ENCODE measurements at places on chromosomes 7 and 10. TPM values are rescaled to one million over a fixed set of nuclear protein-coding genes. Genes with fewer than 3 reads are reported as not detected.
A peak's percentile ranks its signal among the peaks of the same experiment; 100 is the strongest.

- no peak for DNase-seq
Observed at GRCh38 chr7:87968021-87968420, 34.0 kb downstream of the ADAM22 start.

Gene GJC3
- total RNA-seq = 0.20 TPM

GRCh38 chr7:26192485-26193087 lies 8.0 kb downstream of the HNRNPA2B1 start:
- DNase-seq = no peak

- DNase-seq = no peak
Observed at GRCh38 chr7:4751398-4751947, 23.9 kb upstream of the AP5Z1 start.

DNA sequence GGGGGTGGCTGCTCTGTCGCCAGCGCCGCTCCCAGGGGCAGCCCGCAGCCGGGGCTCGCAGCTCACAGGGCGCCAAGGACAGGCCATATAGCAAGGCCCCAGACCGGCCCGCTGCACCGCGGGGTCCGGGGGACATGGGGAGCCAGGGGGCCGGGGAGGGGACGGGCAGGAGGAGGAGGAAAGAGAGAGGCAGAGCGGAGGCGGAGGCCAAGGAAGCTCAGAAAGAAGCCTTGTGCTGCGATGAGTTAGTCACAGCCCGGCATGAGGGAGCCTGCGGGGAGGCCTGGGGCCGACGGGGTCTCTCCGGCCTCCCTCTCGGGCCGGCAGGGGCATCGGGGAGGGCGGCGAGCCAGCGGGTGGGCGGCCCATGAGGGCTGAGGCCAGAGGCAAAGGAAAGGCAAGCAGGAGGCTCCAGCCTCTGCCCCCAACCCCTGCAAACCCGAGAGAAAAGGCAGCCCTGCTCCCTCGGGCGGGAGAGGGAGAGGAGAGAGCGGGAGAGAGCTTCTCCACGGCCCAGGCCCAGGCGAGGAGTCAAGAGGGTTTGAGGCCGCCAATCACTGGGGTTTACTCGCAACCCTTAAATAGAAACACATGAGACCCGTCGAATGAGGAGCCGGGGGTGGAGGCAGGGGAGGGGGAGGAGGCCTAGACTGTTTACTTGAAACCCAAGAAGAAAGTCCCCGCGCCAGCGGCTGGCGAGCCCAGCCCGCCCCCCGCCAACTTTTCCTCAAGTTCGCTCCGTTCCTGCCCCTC lies 167.9 kb downstream of the NEURL1 start:
- DNase-seq = peak; percentile 47

GRCh38 chr7:48638041-48638440 lies 286.3 kb upstream of the CDC14C start:
- no peak for DNase-seq

DNA sequence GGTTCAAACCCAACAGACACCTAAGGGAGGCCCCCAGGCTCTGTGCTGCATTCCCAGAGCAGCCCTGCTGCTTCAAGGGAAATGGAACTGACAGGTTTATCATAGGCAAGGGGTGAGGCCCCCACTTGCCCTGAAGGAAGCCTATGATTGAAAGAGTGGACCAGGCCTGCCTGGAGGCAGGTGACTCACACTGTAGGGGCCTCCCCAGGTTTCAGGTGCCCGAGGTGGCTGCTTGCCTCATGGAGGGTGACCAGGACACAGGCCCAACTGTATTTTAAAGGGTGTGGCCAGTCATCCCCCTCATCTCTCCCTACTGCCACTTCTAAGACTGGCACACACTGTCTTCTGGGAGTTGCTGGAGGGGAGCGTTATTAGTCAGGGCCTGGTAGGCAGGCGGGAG lies 85.4 kb downstream of the ATXN7L1 start:
- DNase-seq = no peak

DNA sequence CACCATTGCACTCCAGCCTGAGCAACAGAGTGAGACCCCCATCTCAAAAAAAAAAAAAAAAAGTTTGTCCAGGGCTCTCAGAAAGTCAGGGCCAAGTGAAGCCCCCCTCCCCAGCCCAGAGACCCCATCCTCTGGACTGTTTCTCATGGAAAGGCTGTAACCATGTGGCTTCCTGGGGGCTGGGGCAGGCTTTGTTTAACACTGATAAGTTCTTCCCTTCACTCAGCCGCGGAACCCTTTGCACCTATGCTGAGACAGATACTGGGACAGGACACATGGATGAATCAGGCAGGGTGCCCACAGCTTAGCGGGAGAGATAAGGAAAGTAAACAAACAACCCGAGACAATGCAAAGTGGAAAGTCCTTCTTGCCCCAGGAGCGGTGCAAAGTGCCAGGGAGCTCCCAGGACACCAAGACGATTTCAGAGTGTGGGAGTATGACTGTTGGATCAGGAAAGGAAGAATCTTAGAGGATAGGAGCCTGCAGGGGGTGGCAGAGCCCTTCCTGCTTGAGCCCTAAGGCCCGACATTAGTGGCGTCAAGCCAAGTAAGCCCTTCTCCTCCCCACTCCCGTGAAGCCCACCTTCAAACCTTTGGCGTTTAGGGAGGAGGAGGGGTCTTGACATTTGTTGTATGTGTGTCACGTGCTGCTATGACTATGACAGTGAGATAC lies 11.6 kb downstream of the MLXIPL start:
- no peak for DNase-seq

GRCh38 chr7:37390114-37390513 lies 58.5 kb downstream of the ELMO1 start:
- no peak for DNase-seq

- no peak for DNase-seq
Observed at GRCh38 chr10:81534991-81535390, 340.0 kb upstream of the NRG3 start.

- DNase-seq = no peak
Observed at GRCh38 chr7:5682551-5683279, 98.7 kb downstream of the RNF216 start.

Gene GRM3
- total RNA-seq = not detected

GRCh38 chr7:18521945-18522566 lies 26.5 kb downstream of the HDAC9 start:
- peak; percentile 12 for DNase-seq
